ENCODE measurements at places on chromosomes 11 and 22.
A peak's percentile ranks its signal among the peaks of the same experiment; 100 is the strongest.

- DNase-seq = no peak
Measured at GRCh38 chr11:134637091-134638015, 225.3 kb upstream of the B3GAT1 start.

DNA sequence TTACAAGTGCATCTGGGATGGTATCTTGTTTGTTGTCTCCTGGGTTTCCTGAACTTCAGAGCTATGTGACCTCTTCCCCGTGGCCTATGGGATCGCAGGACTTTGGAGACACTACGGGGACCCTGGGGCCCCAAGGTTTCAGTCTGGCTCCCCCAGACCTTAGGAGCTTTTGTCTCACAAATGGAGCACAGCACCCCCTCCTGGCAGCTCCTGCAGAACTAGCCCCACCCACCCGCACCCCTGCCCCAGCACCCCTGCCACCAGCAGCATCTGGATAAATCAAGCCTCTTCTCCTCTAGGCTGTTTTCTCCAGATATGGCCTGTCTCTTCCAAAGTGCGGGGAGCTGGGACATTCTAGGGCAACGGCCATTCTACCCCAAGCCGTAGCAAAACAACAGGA is 10.4 kb downstream of the RCOR2 start:
- DNase-seq = peak; percentile 25

DNA sequence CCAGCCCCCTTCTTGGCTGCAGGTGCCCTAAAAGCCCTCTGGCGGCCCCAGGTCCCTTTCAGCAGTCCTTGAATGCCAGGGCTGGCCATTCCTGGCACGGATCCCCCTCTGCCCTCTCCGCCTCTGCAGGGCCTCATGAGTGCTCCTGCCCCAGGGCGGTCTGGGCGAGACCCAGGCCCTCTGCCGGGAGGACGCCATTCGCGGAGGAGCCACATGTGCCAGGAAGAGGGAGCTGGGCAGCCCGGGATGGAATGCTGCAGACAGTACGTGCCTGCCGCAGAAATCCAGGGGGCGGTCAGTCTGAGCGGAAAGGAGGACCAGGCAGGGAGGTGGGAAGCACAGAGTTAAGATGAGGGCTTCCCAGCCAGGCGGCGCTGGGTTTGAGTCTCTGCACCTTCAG is 2.8 kb downstream of the CABP7 start:
- DNase-seq = no peak

GRCh38 chr11:70068950-70069349 is 9.2 kb upstream of the ANO1 start:
- no peak for DNase-seq

GRCh38 chr11:107864591-107864990 is 6.0 kb upstream of the SLC35F2 start:
- no peak for DNase-seq

- DNase-seq = no peak
Measured at GRCh38 chr11:1845561-1846452, 7.0 kb downstream of the TNNI2 start.

- no peak for DNase-seq
Measured at GRCh38 chr11:67493548-67494370, 10.9 kb downstream of the AIP start.

- peak; percentile 82 for DNase-seq
Measured at GRCh38 chr11:66891851-66892660, 35.2 kb downstream of the LRFN4 start.

GRCh38 chr11:80958361-80958760 is 1517.5 kb upstream of the TENM4 start:
- DNase-seq = no peak

GRCh38 chr11:124745835-124746620 is 6.0 kb downstream of the VSIG2 start:
- DNase-seq = peak; percentile 38

DNA sequence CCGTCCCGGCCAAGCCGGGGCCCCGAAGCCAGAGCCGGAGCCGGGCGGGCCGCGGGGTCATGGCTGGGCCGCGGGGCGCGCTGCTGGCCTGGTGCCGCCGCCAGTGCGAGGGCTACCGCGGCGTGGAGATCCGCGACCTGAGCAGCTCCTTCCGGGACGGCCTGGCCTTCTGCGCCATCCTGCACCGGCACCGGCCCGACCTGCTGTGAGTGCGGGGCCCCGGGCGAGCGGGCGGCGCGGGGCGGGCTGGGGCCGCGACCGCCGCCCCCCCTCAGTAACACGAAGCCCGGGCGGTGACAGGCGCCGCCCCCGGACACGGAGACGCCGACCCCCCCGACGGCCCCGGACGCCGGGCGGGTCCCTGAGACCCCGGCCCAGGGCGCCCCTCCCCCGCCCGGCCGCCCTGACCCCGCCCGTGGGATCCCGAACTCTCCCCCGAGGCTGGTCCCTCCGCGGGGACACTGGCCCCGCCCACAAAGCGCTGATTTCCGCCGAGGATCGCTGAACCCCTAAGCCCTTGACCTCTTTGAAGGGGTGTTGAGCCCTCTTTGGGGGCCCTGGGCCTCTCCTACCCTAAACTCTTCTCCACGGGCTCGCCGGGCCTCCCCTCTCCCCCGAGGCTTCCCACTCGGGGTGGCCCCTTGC is 389 bp downstream of the MICALL1 start:
- peak; percentile 19 for DNase-seq

DNA sequence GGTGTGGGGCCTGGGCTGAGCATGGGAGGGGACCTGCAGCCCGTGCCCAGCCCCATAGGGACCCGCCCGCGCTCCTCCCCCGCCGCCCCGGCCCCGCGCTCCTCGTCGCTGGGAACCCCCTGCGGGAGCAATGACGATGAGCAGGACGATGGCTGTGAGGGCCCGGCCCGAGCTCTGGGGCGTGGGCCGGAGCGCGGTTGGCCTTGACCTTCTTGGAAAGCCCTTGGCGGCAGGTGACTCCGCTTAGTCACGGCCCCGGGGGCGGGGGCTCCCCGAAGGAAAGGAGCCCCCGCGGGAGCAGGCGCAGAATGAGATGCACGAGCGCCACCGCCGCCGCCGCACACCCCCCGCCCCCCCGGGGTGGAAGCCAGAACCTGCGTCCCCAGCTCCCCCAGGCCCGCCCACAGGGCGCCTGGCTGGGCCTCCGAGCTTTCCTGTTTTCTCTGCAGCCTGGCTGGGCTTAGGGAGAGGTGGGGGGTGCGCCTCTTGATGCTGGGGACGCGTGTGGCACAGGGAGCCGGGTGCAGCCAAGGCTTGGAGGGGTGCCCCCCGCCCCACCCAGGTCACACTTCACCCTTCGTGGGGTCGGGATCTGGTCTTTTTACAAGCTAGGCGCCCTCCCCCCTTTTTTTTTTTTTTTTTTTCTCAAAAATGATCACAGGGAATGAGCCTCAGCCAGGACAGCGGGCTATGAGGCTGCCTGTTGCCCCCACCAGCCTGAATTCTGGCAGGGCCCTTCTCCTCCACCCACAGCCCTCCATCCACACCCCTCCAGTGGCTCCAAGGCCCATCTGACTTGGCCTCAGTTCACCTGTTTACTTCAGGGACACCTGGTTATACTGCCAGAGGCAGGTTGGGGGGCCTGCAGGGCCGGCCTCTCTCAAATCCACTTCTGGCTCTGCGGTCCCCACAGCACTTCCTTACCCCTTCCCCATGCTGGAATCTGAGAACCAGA is 17.9 kb downstream of the CRELD2 start:
- peak; percentile 84 for DNase-seq

GRCh38 chr11:124090996-124091395 is 24.3 kb upstream of the VWA5A start:
- DNase-seq = no peak

DNA sequence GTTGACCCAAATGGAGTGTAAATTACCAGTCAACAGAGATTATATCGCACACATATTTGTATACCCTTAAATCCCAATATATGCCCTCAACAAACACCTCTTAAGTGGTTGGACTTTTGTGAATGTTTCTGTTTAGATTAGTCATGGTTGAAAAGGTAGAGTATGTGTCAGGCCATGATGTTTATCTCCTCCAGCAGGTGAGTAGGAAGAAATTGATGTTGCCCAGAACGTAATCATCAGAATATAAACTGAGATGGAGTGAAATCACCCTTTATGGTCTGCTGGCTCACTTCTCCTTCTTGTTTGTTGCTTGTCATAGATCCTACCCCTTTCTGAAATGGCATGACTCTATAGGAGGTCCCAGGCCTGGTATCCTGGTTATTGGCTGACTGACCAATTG is 431.8 kb downstream of the ETS1 start:
- no peak for DNase-seq

- no peak for DNase-seq
Measured at GRCh38 chr11:68266936-68267880, 4.6 kb downstream of the C11orf24 start.

GRCh38 chr22:49087716-49088601 is 739.7 kb downstream of the BRD1 start:
- DNase-seq = no peak

DNA sequence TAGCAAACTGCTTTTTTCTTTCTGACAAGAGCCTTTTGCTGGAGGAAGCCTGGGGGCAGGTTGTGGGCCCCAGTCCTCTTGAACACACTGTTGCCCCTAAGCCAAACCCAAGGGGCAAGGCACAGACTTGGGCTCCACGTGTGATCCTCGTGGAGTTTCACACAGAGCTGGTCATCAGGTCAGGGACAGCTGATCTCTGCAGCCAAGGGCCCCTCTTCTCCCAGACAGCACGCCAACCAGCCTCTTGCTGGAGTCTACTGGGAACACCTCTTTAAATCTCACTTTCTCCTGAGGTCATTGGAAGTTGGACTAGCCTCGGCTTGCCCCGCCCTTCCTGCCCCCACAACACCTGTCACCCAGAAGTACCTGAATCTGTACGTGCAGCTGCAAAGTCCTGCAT is 39.8 kb downstream of the C11orf58 start:
- no peak for DNase-seq

DNA sequence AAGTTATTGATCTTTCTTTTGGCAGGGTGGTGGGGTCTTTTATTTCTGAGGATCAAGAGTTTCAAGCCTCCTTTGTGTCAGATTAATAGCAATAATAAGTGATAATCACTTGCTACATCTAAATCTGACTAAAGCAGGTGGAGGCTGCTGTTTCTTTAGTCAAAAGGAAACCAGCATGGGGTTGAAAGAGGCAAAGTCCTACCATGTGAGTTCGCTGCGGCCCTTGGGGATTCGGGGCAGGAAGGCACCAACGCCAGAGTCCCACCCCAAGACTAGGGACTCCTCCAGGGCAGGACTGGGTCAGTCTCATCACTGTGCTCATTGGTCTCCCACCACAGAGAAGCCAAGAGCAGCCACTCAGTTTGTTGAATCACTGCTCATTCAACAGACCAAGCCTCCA is 73.0 kb downstream of the TENM4 start:
- no peak for DNase-seq

DNA sequence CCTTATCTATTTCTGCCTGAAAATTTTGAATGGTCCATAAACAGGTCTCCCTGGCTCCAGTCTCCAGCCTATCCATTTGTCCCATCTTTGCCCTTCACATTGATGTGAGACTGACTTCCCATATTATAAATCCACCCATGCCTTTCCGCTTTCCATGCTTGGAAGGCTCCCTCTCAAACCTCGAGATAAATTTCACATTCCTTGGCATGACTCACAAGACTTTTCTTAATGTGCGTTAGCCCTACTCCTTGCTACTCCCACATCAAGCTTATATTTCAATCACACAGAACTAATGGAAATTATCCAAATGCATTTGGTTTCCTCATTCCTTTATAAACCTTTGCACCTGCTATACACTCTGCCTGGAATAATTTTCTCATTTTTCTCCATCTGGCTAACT is 163.7 kb upstream of the NTM start:
- no peak for DNase-seq

DNA sequence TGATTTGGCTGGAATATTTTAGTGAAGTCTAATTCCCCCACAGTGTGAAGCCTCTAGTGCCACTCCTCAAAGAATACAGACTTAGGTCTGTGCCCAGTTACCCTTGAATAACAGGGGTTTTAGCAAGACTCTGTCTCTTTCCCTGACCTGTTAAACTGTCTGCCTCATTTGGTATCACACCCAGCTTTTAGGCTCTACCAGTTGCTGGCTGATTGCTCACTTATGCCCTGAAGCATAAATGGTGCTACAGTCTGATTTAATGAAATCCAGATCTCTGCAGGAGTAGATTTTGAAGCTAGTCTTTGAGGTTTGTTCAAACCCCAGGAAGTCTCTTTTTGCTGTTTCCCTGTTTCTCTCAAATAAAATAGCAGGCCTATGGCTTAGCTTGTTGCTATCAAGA is 45.2 kb upstream of the LIPT2 start:
- DNase-seq = no peak

DNA sequence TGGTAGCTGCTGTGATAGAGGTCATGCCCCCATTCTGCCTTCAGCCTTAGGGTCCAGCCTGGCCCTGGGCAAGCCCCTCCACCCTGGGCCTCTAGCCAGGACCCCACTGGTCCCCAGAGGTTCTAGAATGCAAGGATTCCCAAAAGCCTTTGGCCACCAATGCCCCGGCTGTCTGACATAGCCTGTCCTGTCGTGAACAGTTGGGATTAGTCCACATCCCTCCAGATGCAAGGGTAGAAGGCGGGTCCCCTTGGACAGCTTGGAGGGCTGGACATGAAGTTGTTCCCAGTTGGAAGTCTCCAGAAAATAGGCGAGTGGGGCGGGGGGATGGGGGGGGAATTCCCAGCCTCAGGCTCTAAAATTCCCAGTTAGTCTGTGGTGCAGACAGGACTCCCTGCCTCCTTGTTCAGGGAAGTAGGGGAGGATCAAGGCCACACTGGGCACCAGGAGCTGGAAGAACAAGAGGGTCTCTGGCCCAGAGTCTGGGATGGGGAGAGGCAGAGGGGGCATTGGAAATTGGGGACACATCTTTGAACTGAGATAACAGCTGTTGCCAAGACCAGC is 5.2 kb upstream of the ADORA2A start:
- no peak for DNase-seq

GRCh38 chr11:61762798-61763197 is 10.4 kb downstream of the MYRF start:
- DNase-seq = no peak

DNA sequence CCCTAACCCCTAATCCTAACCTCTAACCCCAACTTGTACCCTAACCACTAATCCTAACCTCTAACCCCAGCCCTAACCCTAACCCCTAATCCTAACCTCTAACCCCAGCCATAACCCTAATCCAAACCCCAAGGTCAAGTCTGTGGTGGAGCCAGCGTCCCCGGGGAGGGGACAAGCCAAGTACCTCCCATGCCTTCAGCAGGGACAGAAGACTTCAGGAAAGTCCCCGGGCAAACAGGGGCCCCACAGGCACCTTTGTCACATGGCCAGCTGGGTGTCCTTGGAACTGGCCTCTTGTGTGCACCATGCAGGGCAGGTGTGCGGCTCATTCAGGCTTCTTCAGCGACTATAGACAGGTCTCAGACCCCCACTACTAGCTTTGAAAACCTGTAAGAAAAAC is 555.8 kb downstream of the BRD1 start:
- DNase-seq = no peak

GRCh38 chr22:49956914-49957825 is 3.4 kb upstream of the PIM3 start:
- no peak for DNase-seq

- DNase-seq = no peak
Measured at GRCh38 chr11:113375402-113375801, 12.2 kb upstream of the ANKK1 start.

GRCh38 chr22:36486619-36487384 is 5.4 kb upstream of the TXN2 start:
- DNase-seq = peak; percentile 40

All from ACHN (cell line).